NCI-H774 (cell line): ENCODE measurements at places on chromosomes 4 and X.

DNA sequence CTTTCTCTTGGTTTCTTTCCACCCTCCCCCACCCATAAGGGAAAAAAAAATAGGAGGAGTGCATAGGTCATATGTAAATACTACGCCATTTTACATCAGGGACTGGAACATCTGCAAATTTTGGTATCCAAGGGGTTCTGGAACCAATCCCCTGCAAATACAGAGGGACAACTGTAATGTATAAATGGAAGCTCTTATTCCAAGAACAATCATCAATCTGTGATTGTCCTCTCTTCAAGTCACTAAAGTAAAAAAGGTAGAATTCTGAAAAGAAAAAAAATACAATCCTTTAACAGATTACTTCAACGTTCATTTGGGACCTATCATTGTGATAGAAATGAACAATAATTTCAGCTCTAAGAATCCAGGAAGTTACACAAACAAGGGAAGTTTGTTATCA, 13.6 kb downstream of the PPA2 start:
- no peak for DNase-seq

DNA sequence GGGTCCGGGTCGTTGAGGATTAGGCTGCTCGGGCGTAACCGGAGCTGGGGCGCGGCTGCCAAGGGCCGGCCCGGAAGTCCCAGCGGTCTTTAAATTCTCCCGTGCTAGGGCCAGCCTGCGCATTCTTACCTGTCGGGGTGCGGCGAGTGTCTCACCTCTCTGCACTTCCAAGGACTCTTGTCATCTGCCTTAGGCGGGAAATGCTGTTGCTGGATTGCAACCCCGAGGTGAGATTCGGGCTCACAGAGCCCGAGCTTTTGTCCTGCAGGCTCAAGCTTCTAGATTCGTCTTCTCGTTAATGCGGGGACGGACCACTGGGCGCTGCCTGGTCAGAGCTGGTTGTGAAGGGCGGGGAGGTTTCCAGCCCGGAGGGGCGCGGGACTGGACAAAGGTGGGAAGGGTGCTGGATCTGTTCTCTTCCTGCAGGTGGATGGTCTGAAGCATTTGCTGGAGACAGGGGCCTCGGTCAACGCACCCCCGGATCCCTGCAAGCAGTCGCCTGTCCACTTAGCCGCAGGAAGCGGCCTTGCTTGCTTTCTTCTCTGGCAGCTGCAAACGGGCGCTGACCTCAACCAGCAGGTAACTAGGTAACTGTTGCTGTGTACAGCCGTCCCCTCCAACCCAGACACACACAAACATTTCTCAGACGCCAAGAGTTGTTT, at the start of gene ANKRD37:
Gene ANKRD37 (plus strand): TSS at position 118 of the 662 bp plus-strand sequence. CDS start 83 bp downstream, at position 201.
- peak; percentile 30 for DNase-seq

DNA sequence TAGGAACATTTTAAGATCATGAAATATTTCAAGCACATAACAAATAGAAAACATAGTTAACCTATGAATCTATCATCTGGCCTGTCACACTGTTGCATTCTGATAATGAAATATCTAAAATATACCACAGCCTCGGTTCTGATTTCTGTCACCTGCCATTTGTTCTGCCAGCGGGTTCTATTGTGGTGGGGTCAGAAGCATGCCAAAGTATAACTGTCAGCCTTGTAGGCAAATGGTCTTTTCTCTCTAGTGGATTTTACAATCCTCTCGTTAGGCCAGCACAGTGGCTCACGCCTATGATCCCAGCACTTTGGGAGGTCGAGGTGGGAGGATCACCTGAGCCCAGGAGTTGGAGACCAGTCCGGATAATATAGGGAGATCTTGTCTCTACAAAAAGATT, 47.9 kb downstream of the HTRA3 start:
- DNase-seq: no peak

GRCh38 chr4:40306976-40307375, 28.2 kb upstream of the CHRNA9 start:
- DNase-seq: no peak

- no peak for DNase-seq
These were observed 85.8 kb downstream of the ARHGAP6 start for GRCh38 chrX:11579636-11580600.

DNA sequence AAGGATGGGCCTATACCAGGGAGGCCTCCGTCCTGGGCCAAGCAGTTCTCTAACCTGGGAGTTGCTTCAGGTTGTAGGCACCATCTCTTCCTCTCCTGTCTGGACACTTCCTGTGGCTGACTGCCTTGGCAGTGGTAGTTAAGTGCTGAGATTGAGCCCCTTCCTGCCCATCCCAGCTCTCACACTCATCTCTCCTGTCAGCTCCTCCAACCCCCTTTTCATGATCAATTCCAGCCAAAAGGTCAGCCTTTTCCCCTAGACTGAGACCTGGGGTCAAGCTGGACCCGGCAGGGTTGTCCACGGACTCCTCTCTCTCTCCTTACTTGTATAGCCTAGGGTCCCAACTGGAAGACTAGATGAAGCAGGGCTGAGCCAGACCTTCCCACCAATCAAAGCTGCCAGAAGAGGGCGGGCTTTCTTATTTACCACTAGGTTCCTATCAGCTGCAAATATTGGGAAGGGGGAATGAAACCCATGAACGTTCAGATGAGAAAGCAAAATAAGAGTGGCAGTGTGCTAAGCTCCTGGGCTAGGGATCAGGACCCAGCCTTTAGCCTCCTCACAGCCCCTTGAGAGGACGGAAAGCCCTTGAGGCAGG, 34.5 kb downstream of the KDM5C start:
- no peak for DNase-seq

GRCh38 chrX:40444133-40444532, 136.6 kb upstream of the ATP6AP2 start:
- no peak for DNase-seq

GRCh38 chr4:87543835-87544461, 14.8 kb upstream of the SPARCL1 start:
- DNase-seq: no peak

DNA sequence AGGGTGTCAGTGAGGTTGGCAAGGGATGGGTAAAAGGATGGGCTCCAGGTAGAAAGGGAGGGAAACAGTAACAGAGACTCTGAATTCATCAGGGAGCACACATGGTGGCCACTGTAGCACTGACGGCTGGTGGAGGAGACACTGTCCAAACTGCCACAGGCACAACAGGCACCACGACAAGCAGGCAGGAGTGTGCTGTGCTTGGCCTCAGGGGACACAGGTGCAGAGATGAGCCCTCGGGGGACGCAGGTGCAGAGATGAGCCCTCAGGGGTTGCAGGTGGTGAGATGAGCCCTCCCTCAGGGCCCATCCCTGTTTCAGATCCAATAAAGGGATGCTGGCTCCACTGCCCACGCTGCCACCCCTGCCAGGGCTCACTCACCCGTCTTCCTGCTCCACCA, 7.6 kb downstream of the PDE6B start:
- DNase-seq: no peak

DNA sequence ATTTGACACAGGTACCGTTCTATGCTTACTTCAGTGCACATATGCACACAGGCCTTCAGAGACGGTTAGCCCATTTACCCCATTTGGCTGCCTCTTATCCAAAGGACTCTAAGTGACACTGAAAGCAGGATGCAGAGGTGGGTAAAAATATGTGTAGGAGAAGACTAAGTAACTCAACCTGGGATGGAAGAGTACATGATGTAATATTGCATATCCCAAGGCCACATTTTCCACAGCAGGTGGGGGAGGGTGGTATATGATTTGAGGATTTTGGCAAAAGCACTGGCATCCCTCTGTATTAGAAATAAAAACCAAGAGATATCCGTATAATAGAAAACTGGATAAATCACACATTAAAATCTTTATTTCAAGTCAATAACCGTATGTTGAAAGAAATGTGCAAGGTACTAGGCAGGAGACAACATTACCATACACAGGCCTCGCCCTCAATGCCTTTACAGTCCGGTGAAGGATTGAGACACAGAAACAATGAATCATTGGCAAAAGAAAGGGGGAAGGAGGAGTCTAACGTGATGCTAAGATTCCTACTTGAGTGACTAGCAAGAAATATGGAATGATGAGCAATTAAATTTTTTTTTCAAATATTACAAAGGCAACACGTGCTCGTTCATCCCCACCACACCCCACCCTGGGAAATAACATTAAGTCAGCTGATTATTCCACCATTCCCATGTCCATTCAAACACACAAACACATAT, 161.0 kb upstream of the RASGEF1B start:
- no peak for DNase-seq

- DNase-seq: no peak
These were observed 48.4 kb upstream of the USP9X start for GRCh38 chrX:41036668-41037326.

- no peak for DNase-seq
These were observed 201.6 kb downstream of the CAMK2D start for GRCh38 chr4:113559947-113560346.

DNA sequence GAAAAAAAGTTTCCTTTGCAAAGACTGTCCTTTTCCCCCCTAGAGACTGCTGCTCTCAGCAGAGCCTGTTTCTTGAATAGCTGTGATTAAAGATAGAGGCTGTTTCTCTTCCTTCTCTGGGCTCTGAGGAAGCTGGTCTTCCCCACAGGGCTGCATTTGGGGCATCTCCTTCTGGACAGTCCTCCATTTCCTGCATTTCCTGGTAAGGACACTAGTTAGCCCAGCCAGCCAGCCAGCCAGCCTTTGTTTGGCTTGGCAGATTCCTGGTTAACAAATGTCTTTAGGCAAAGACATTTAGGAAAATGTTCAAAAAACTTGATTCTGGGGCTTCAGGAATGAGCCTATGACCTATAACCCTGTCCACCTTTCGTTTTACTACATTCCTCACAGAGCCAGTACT, 34.0 kb upstream of the PLAC1 start:
- DNase-seq: no peak

GRCh38 chr4:41865306-41865980, 69.8 kb upstream of the TMEM33 start:
- no peak for DNase-seq

DNA sequence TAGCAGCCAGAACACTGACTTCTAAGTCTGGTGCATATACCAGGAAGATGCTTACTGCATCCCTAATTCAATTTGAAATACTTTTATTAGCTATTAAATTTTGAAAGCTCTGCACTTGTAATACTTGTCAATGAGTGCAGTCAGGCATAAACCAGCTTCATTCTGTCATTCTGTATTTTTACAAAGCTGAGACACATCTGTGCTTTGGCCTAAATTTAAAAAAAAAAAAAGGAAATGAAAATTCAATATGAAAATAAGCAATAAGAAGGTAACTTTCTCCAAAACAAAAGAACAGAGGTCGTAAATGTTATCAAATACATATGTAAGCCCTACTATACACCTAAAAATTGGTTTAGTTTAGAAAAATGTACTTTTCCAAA, 7.0 kb downstream of the SMIM14 start:
- DNase-seq: no peak

DNA sequence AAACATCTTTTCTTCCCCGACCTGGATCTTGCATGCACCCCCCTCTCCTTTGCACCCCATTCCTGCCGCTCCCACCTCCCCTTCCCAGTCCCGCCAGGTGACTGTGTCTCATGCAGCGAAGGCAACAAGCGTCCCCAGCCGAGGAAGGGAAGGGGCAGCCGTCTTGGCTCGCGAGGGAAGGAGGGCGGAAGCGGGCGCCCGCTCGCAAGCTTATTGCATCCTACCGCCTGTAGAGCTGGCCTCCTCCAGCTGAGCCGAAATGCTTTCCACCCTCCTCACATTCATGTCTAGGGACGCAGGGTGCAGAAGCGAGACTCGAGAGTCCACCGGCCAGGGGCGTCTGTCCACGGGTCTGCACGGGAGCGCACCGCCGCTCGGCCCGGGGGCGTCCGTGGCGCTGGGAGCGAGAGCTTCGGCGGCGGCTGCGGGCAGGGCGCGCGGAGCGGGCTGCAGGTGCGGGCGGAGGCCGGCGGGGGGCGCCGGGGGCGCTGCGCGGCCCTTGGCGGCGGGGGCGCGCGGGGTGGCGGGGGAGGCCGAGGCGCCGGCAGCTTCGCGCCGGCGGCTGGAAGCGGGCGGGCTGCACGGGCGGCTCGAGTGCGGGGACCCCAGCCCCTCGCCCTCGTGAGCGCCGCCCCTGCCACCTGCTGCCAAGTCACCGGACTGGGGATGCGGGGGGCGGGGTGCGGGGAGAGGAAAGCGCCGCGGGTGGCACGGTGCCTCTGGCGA, at the start of gene KCNIP4:
Gene KCNIP4 (minus strand): TSS at position 426 of the 726 bp plus-strand sequence.
- DNase-seq: no peak

GRCh38 chr4:60944060-60944459, 256.1 kb upstream of the ADGRL3 start:
- peak; percentile 37 for DNase-seq

DNA sequence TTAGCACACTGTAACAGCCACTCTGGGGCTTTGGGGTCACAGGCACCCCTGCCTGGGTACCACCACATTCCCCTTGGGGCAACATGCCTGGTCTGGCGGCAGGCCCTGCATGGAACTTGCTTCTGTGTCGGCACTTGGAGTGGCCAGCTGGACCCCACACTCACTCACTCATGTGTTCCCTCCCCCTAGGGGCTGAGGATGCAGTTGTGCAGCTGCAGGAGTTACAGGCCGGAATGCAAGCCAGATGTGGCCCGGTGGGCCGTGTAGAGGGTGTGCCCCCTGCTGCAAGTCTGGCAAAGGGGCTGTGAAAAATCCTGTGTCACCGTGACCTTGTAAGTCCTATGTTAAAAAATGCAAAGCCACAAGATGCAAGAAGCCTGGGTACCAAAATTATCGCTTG, 34.2 kb downstream of the ATXN3L start:
- no peak for DNase-seq

- DNase-seq: no peak
These were observed 247.9 kb upstream of the POF1B start for GRCh38 chrX:85627363-85627762.
